ENCODE measurements at places on chromosomes 13 and 19.

DNA sequence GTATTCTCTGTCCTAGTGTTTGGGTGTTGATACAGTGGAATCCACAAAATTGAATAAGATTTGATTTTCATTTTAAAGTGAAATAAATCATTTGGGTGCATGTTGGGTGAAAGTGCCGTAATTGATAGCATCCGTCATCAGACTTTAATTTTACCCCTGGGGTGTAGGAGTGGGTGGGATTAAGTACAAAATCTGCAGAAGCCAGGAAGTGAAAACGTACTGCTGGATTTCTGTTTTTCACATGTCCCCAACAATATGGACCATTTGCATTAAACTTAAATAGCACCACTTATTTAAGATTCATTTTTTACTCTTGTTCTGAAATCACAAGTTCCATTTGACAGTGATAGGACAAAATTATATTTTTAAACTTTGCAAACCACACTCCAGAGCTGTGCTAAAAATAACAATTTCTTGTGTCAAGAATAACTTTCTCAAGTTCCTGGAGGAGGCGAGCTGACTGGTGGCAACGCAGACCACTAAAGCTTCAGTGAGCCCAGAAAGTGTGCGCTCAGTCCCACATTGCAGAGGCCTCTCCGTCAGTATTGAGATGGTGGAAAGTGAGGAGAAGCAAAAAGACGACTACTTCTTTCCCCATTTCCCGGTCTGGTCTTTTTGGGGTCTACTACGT lies 71.3 kb downstream of the ARHGEF7 start:
- DNase-seq: no peak

GRCh38 chr19:4083677-4084546 lies 17.2 kb upstream of the ZBTB7A start:
- no peak for DNase-seq

GRCh38 chr19:30479231-30479630 lies 107.0 kb downstream of the ZNF536 start:
- DNase-seq: no peak

DNA sequence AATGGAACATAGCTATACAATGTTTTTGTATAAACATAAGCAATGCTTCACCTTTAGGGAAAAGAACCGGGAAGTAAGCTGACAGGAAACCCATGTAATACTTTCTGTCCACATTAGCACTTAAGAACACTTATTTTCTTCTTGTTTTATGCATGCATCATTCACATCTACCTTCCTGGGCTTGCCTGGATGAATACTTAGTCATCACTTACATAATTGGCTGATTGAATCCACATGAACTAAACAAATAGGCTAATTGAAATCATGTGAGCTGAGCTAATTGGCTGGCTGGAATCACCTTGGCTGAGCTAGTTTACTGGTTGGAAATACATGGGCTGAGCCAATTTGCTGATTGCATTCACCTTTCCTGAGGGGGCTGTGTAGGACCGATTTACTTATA lies 78.8 kb downstream of the ZNF726 start:
- DNase-seq: no peak

DNA sequence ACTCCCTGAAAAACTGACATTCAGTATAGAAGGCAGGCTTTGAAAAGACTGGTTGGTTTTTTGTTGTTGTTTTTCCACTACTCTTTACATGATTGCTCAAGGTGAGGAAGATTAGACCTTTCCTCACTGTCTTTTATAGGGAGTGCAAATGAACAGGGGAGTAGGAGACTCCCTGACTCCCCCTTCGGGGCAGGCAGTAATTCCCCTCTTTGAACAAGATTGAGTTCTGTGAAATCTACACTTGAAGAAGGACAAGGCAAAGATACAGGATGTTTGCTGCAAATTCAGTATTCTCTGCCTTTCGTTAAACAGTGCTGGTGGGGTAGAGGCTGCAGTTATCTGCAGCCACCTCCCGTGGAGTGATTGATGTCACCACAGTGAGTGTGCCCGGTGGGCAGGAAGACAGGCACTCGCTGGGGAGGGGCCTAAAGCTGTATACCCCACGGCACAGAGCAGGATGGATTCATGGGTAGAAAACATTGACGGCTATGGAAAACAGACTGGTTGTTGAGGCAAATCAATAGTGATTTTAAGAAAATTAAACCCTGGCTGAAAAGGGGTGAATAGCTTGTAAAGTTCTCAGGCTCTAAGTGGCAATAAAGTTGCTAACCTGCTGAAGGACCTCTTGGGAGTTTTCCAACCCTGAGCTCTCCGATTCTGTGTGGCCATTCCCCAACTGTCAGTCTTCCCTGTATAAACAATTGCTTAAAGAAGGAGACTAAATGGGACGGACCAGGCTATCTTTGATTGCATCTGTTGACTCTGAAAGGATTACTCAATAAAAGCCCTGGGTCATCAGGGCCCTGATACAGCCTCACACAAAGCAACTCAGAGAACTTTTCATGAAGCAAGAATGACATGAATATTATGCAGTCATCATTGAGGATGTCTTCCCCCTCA lies 308.3 kb downstream of the TBC1D4 start:
- DNase-seq: no peak

GRCh38 chr13:30725326-30726085 lies 9.8 kb upstream of the ALOX5AP start:
- DNase-seq: no peak

DNA sequence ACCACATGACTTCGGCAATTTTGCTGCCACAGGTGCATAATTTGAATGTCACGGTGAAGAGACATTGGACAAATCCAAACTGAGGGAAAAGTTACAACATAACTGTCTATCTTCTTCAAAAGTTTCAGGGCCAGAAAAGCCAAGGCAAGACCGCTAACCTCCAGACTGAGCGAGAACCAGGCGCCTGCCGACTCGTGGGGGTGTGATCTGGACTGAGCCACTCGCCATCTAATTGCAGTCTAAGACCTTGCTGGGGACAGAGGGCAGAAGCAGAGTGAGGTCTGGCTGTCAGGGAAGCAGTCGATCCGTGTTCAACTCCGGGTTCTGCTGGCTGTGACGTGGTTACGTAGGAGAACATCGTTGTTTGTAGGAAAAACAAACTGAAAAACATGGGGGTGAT lies 88.6 kb downstream of the SPACA7 start:
- no peak for DNase-seq

GRCh38 chr19:11079999-11080398 lies 9.3 kb upstream of the LDLR start:
- DNase-seq: no peak

GRCh38 chr19:28435551-28436271 lies 777.2 kb downstream of the UQCRFS1 start:
- no peak for DNase-seq

DNA sequence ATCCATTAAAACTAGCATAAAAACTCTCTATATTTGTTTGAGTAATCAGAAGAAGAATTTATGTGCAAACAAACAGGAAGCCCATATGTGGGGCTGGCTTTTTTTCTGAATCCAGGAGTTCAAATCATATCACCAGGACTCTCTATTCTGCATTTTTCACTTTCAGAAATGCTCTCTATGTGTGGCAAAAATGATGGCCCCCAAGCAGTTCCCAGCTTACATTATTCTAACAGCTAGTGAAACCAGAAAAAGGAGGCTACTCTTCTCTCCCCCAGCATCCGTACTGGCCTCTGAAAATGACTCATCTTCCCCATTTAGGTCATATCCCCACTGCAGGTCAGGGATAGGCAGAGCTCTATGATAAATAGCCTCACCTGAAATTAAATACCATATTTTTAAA lies 20.4 kb downstream of the RBM26 start:
- DNase-seq: no peak

- no peak for DNase-seq
Measured at GRCh38 chr13:36819739-36820090, 693 bp downstream of the RFXAP start.

GRCh38 chr13:35600137-35600536 lies 123.6 kb upstream of the MAB21L1 start:
- DNase-seq: no peak

DNA sequence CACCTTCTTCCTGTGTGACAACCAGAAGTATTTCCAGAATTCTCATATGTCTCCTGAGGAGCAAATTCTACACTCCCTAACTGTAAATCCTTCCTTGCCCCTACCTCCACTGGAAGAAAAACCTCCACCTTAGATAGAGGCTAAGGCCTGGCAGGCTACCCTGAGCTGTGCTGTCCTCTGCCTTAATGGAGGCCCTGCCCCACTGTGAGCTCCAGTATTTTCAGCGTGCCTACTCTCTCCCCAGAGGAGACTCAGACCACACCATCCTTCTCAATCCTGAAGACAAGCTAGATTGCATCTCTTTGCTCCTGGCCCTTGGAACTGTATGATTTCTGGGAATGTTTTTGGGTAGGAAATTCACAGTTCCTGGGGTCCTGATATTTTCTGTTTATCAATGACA lies 110.0 kb upstream of the OBI1 start:
- no peak for DNase-seq

GRCh38 chr13:25501231-25501630 lies 129.5 kb downstream of the ATP8A2 start:
- no peak for DNase-seq

- DNase-seq: no peak
Measured at GRCh38 chr19:10412257-10412977, 7.9 kb upstream of the PDE4A start.

DNA sequence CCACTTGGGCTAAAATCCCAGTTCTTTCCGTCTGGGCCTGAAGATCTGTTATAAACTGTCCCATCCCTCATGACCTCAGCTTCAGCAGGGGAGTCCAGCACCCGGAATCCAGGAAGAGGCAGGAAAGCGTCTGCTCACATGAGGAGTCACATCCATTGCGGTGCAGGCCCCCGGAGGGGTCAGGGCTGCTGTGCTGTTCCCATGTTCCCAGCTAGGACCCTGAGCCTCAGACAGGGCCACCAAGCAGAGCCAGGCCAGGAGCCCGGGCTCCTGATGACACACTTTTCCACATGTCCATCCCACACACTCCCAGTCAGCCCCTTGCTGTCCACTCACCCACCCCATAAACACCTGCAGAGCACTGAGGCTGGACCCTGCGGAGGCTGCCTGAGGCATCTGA lies 45.3 kb upstream of the VSTM2B start:
- DNase-seq: no peak

DNA sequence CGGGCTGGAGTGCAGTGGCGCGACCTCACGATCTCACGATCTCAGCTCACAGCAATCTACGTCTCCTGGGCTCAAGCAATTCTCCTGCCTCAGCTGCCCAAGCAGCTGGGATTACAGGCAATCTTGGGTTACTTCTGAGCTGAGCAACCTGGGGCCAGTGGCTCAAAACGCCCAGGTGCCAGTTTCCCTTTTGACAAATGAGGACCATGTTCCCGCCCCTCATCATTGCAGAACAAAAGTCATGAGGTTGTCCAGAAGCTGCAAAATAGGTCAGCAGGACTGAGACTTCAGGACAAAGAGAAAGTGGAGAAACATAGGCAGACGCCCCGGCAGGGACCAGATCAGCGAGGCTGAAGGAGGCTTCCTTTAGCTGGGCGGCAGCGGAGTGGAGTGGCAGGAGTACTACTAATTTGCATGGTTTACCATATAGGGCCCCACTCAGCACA lies 3.3 kb upstream of the ADGRE5 start:
- DNase-seq: no peak

DNA sequence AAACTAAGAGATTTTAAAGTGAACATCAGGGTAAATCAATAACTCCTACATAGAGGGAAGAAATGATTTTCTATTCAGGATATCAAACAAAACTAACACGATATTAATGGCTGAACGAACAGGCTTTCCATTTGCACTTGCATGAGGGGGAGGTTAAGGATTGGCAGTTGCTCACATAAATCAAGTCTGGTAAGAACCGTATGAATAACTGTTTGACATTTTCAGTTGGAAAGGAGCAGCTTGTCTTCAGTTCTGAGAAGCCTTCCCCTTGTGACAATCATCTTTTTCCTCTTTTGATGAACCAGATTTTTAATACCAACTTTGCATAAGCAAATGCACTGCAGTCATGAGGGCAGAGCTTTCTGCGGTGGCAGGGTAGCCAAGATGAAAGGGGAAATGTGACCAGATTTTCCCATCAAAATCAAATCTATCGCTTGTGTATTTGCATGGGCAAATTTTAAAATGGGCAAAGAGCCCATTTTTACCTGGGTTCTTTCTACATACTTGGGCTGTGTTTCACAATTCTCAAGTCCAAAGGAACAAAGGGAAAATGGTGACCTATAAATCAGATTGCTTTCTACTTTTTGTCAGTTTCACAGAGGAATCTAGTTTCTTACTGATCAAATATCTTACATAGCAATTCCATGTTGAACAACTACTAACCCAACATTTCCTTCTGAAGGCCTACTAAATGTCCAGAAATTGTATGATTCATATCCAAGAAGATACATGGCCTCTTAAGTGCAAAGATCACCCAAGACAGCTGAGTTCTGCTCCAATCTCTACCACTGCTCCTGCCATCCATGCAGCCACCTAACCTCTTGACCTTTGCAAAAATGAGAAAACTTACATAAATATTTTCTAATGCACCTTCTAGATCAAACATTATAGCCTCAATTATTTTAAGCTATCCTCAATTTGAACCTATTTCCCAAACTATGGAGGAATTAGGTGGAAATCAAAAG lies 249.6 kb downstream of the OXGR1 start:
- no peak for DNase-seq

- DNase-seq: no peak
Measured at GRCh38 chr19:14005349-14006084, 603 bp downstream of the RFX1 start.

GRCh38 chr19:379796-380195 lies 29.2 kb downstream of the C2CD4C start:
- no peak for DNase-seq

- peak; percentile 44 for DNase-seq
Measured at GRCh38 chr19:55418185-55418584, 10.6 kb upstream of the UBE2S start.

- no peak for DNase-seq
Measured at GRCh38 chr19:33562636-33563035, 41.0 kb upstream of the PEPD start.

DNA sequence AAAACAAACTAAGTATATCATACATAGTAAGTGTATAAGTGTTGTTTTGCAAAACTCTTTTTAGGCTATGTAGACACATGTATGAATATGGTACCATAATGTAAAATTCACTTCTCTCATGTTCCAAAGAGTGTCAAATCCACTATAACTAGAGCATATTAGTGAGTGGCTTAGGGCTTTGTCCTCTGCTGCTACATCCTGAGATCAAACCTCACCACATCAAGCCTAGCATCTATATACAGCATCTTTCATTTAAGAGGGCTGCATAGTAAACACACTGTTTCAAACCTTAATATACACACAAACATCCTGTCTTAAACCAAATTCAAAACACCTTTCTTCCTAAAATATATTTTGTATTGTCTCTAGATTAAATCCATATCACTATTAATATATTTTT lies 38.7 kb downstream of the ELF1 start:
- DNase-seq: no peak

DNA sequence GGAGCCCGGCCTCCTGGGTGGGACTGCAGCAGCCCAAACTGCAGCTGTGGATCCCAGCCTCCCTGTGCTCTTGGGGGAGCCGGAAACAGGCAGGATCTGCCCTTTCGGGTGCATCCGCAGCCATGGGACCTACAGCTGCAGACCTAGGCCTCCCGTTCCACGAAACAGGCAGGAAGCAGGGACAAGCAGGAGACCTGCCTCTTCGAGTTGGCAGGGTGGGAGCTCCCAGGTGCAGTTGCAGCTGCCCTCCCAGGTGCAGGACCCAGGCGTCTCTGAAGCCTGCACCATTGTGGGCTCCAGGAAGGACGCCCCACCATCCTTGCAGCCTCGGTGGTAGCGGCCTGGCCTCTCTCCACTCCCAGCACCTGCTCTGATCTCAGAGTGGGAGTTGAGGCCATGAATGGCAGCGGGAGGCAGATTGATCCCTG lies 189.0 kb upstream of the KLHL1 start:
- DNase-seq: no peak

GRCh38 chr19:42068756-42069571 lies 1.0 kb downstream of the GRIK5 start:
- DNase-seq: no peak

GRCh38 chr13:41548031-41548430 lies 90.7 kb downstream of the RGCC start:
- no peak for DNase-seq
